ENCODE measurements at places on chromosomes 1 and 21. TPM values are rescaled to one million over a fixed set of nuclear protein-coding genes. Genes with fewer than 3 reads are reported as not detected.
A peak's percentile ranks its signal among the peaks of the same experiment; 100 is the strongest.

- no peak for DNase-seq
Measured at GRCh38 chr1:154822717-154823116, 47.4 kb downstream of the KCNN3 start.

DNA sequence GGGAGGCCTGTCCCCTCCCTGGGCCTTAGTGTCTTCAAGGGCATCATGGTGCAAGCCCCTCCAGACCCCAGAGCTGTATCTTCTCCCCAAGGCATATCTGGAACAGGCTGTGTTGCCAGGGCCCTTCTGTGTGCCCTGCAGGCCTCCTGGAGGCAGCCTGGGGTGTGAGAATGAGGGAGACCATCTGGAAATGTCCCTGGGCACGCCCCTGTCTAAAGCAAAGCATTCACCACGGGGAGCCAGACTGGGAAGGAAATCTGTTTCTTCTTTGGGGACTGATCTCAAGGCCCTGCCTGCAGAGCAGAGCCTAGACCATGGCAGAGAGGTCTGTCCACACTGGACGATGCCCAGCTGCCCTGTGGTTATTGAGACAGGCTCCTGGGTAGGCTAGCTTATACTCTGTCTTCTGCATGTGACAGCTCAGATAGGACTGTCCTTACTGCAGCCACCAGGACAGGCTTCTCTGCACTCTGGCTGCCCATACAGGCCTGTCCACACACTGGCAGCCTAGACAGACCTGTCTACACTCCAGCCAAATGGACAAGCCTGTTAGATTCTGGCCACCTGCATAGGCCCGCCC, 24.6 kb downstream of the PODN start:
- DNase-seq, result no peak

DNA sequence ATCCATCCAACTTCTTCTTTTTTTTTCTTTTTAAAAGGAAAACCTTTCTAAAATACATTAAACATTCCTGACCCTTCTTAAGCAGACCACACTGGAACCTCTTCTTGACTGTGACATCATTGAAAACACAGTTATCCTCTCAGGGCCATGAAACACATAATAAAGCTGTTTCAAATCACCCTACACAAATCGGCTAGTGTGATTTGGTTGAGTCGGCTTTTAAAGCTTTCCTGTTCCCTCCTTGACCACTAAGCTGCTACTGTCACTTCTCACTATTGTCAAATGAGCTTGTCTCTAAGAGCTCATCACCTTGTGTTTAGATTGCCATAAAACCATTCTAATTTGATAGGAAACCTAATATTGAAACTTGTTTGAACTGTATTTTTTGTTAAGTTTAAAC, 5.9 kb downstream of the USP24 start:
- no peak for DNase-seq

DNA sequence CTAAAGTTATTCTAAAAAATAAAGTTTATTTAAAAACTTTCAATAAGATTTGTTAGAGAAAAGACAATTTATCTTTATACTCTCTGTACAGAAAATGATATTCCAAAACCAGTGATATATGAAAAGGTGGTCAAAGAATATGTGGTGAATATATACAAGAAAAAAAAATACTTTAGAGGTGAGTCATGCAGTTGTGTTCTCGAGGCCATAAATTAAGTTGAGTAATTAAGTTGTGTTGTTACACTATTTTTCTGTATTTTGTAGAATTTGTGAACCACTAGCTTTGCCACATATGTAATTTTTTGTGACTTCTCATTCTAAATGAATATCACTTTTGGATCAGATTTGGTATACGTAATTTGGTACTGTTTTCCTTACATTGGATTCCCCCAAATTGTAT, 23.6 kb upstream of the DUSP10 start:
- DNase-seq, result no peak

DNA sequence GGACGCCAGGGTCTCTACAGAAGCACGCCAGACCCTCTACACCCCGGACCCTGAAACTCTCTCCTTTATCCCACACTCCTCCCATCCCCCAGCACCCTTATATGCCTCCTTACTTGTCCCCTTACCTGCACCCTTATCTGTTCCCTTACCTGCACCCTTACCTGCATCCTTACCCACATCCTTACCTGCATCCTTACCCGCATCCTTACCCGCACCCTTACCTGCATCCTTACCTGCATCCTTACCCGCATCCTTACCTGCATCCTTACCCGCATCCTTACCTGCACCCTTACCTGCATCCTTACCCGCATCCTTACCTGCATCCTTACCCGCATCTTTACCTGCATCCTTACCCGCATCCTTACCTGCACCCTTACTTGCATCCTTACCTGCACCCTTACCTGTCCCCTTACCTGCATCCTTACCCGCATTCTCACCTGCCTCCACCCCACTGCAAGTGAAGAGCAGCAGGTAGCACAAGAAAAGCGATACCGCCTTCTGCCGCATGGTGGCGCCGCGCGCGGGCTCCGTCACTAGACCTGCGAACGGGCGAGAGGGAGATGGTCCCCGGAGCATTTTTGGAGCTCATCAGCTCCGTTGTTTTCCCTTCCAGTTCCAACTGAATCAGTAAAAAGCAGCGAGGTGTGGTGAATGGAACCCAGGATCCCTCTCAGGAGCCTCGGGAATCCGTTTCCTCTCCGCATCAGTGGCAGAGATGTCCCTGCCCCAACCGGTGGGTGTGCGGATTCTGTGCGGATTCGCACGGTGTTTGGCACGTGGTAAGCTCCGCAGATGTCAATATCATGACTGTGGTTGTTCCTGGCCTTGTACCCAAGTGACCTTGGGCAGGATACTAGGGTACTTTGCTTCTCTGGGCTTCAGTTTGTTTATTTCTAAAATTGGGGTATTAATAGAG, 2.9 kb downstream of the IFI6 start:
- peak; percentile 59 for DNase-seq

DNA sequence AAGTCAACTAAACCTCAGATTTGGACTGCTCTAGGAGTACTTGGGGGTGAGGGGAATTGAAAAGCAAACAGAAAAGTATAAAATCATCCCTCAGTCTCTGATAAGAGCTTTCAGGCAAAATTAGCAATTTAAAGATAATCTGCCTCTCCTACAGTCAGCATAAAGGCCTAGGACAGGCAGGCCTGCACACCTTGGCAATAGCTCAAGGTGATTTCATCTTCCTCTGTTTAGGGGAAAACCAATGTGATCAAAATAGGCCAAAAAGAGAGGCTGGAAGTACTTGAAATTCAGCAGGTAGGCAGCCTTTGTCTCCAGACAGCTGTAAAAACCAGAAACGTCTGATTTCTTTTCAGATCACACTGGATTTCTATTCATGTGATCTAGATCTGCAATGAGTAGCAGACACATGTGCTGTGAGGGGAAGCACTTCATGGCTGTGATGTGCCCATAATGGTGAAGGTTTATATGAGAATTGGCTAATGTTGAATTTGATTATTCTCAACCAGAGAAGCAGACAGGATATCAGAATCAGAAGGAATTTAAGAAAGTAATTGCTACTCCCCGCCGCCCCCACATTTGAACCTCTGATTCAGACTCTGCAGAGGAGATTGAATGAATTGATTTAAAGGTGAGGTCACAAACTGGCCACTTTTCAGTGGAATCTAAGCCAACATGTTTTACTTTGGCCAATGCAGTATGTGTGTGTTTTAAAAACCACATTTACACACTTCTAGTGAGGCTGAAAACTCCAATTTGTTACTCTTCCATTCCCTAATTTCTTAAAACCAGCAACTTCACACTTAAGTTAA, 45.8 kb upstream of the DNASE2B start:
- no peak for DNase-seq

GRCh38 chr1:206560007-206560716, 52.1 kb downstream of the EIF2D start:
- no peak for DNase-seq

- DNase-seq, result no peak
Measured at GRCh38 chr21:35711661-35712060, 348.7 kb downstream of the SETD4 start.

GRCh38 chr1:162391790-162392563, 10.4 kb downstream of the C1orf226 start:
- peak; percentile 43 for DNase-seq

The CYYR1 gene
- total RNA-seq, result 23.8 TPM

The KRTAP19-2 gene
- not detected for total RNA-seq

The RIPPLY3 gene
- total RNA-seq, result not detected

The CGN gene
- 0.73 TPM for total RNA-seq

The ADGRL2 gene
- 40.0 TPM for total RNA-seq

The IL24 gene
- total RNA-seq, result not detected

Measured in endothelial cell of umbilical vein (primary cell).